ENCODE measurements at places on chromosomes 1 and 21. TPM values are rescaled to one million over a fixed set of nuclear protein-coding genes. Genes with fewer than 3 reads are reported as not detected.

DNA sequence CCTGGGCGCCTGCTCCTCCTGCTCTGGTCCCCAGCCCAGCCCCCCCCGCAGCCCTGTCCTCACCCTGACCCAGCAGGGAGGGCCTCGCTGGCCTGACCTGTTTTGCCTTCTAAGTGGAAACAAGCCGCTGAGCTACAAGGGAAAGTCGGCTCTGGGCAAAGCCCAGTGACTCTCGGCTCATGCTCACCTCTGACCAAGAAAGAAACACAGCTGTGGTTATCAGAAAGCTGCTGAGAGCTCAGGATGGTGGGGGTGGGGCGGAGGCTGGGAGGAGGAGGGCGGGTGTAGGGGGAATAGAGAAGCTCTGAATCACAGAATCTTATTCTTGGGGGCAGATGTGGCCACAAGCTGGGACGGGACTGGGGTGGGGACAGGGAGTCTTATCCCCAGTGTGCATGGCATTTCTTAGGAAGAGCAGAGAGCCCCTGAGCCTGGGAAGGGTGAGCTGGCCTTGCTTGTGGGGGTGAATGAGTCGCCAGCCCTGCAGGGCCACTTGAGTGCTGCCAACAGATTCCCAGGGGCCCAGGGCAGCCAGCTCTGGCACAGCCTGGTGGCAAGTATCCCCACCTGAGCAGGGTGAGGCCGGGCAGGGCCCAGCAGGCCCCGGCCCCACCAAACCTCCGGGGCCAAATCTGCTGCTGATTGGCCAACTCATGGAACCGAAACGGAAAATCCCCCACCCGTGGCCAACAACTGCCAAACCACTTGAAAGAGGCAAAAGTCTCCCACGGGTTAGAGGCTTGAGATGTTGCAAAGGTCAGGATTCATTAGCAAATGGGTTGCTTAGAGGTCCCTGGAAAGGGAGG lies 120.6 kb downstream of the SPSB1 start:
- H3K36me3 ChIP-seq: no peaks in the 10 kb centered on the region
- no peaks in the 10 kb centered on the region for H3K27me3 ChIP-seq
- peaks cover 24% of the 10 kb centered on the region for H3K4me1 ChIP-seq
- H3K4me3 ChIP-seq: no peak overlapping the region

- H3K4me3 ChIP-seq: no peak overlapping the region
- H3K36me3 ChIP-seq: peaks cover 100% of the 10 kb centered on the region
- H3K27me3 ChIP-seq: no peaks in the 10 kb centered on the region
- H3K27ac ChIP-seq: no peak overlapping the region
These were observed 56.9 kb downstream of the UBR4 start for GRCh38 chr1:19153169-19153568.

DNA sequence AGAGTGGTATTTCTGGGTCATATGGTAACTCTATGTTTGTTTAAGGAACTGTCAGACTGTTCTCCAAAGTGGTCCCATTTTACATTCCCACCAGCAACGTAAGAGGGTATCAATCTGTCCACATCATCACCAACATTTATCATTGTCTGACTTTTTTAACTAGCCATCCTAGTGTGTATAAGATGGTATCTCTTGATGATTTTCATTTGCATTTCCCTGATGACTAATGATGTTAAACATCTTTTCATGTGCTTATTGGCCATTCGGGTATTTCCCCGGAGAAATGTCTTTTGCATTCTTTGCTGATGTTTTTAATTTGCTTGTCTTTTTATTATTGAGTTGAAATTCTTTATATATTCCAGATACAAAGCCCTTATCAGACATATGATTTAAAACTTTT lies 370.1 kb upstream of the NR5A2 start:
- no peak overlapping the region for H3K27ac ChIP-seq
- no peaks in the 10 kb centered on the region for H3K36me3 ChIP-seq
- no peaks in the 10 kb centered on the region for H3K27me3 ChIP-seq
- H3K4me1 ChIP-seq: no peaks in the 10 kb centered on the region

GRCh38 chr1:229371624-229372023 lies 28.8 kb upstream of the CCSAP start:
- no peak overlapping the region for H3K4me3 ChIP-seq
- no peak overlapping the region for H3K27ac ChIP-seq
- H3K4me1 ChIP-seq: no peaks in the 10 kb centered on the region
- DNase-seq: no peak
- H3K27me3 ChIP-seq: no peaks in the 10 kb centered on the region
- no peaks in the 10 kb centered on the region for H3K36me3 ChIP-seq

S100A7 gene
- total RNA-seq: not detected

PCSK9 gene
- total RNA-seq: not detected
